ENCODE measurements at places on chromosomes 13 and 19. TPM values are rescaled to one million over a fixed set of nuclear protein-coding genes. Genes with fewer than 3 reads are reported as not detected.

DNA sequence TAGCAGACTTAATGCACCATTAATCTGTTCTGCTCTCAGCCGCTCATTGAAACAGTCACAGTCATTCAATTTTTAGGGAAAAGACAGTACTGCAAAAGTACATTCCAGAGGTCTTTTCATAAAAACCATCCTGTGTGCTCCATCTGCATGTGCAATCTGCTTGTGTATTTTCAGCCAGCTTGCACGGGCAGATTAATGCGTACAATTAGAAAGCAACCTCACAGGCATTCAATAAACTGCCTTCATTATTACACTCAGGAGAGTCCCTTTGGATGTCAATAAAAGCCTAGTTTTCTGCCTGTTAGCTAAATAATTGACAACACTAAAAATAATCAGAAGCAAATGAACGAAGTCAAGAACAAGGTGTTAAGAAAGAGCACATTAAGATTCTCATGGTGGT lies 41.9 kb downstream of the EPSTI1 start:
- DNase-seq: no peak

GRCh38 chr19:45574526-45574925 lies 10.1 kb downstream of the OPA3 start:
- no peak for DNase-seq

- DNase-seq: no peak
Observed at GRCh38 chr13:105541565-105541964, 993.9 kb downstream of the EFNB2 start.

GRCh38 chr19:51546650-51547396 lies 15.4 kb upstream of the SIGLEC6 start:
- peak; percentile 67 for DNase-seq

WTIP gene
- total RNA-seq: 3.6 TPM

CACNA1A gene
- 42.8 TPM for total RNA-seq

SYT5 gene
- 0.45 TPM for total RNA-seq

Measured in fibroblast of the aortic adventitia (primary cell).